Astrocyte of the spinal cord (primary cell): ENCODE measurements at places on chromosomes 3 and 15.

DNA sequence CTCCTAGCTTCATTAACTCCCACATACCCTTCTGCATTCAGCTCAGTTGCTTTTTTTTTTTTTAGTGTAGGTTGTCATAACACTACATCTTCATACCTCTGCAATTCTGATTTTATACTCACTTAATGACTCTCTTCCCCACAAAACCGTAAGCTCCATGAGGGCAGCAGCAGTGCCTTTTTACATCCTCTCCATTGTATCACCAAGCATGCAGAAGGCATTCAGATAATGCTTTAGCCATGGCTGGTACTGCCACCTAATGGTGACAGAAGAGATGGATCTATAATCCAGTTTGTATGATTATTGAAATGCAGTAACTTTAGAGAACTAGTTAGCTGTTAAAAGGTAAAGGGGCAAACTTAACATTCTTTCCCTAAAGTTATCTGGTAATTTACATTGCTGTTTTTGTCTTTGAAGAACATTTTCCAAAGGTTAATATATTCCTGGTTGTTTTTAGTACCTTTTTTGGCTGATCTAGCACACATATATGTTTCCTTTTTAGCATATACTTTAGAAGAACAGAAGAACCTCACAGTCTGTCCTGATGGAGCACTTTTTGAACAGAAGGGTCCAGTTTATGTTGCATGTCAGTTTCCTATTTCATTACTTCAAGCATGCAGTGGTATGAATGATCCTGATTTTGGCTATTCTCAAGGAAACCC, 36.8 kb downstream of the ATP1B3 start:
- peak; percentile 71 for DNase-seq

DNA sequence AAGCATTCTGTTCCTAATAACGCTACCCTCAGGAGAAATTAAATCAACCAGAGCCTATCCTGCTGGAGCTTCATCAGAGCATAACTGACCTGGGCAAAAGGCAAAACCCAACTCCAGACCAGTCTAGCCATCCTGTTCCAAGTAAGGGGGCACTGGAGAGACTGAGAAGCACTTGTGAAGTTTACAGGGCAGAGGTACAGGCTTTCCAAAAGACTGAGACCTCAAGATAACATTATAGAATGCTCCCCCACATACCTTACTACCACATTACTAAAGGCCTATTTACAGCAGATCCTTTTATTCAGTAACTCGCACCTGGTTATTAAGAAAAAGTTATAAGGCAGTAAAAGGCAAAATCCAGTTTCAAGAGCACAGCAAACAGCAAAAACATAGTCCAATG, 35.5 kb downstream of the RFX7 start:
- no peak for DNase-seq

DNA sequence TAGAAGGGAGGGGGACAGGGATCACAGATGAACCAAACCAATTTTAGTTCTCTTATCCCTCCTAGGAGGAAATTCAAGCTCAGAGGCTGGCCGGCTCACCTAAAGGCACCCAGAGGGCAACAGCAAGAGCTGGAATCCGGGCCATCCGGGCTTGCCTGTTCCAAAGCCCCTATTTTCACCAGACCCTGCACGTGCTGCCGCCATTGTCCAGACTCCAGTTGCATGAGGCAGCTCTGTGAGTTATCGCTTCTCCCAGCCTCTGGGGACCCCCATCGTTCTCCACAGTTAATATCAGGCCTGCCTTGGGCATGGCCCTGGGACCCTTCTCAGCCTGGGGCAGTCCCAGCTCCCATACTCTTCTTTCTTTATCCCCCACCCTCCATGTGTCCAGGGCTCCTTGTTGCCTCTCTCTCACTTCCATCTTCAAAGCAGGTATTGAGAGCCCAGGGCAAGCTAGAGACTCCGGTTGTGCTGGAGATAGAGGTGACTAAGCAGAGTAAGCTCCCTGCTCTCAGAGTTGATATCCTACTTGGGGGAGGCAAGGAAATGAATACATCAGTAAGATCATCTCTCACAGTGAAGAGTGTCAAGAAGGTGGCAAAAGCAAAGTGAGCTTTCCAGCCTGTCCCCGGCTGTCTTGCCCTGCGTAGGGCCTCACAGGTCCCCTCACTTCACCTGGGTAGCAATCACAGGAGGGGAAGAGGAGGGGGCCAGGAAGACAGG, 322.8 kb downstream of the UACA start:
- no peak for DNase-seq

- no peak for DNase-seq
These were observed 489.2 kb downstream of the FGF12 start for GRCh38 chr3:192237992-192238608.

GRCh38 chr3:15228147-15228546, 22.1 kb downstream of the CAPN7 start:
- no peak for DNase-seq

DNA sequence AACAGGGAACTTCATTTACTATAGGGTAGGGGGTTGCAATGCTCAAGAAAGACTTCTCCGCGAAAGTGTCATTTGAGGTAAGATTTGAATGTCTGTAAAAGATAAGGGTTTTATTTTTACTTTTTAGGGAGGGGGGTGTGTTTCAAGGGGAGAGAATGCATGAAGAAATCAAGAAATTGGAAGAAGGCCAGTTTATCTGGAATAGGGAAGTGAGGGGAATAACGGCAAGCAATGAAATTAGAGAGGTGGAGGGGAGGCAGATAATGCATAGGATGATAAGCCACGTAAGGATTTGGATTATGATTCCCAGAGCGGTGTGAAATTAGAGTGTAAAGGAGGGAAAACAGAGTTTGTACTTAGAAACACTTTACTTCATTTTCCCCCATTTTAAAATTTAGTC, 63.0 kb upstream of the MB21D2 start:
- DNase-seq, result no peak

GRCh38 chr15:68271854-68272471, 5.6 kb upstream of the FEM1B start:
- DNase-seq, result peak; percentile 79

GRCh38 chr15:77507911-77508310, 87.2 kb downstream of the HMG20A start:
- peak; percentile 52 for DNase-seq

DNA sequence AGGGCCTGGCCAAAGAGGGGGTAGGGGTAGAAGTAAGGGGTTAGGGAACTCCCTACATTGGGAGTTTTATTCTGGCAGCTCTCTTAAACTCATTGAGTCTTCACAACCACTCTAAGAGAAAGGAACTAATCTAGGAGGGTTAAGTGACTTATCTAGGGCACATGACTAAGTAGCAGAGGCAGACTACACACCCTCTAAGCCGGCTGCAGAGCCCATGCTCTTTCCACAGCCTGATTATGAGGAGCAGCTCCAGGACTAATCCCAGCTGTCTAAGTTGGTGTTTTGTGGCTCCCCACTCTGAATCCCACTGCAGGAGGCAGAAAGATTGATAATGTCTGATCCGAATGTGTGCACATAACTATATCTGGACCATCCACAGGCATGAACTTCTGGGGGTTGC, 374.6 kb downstream of the EPHB1 start:
- no peak for DNase-seq

- peak; percentile 45 for DNase-seq
These were observed 36.4 kb downstream of the FAM3D start for GRCh38 chr3:58630076-58630709.
